Stimulated activated CD4-positive, alpha-beta T cell treated with anti-CD3 and anti-CD28 coated beads, Interleukin-4, amount 100 ng/mL, for 24 hours (primary cell): ENCODE measurements at places on chromosomes 3 and 15.

GRCh38 chr15:99732751-99733267, 428 bp downstream of the LYSMD4 start:
- peak; percentile 10 for DNase-seq

DNA sequence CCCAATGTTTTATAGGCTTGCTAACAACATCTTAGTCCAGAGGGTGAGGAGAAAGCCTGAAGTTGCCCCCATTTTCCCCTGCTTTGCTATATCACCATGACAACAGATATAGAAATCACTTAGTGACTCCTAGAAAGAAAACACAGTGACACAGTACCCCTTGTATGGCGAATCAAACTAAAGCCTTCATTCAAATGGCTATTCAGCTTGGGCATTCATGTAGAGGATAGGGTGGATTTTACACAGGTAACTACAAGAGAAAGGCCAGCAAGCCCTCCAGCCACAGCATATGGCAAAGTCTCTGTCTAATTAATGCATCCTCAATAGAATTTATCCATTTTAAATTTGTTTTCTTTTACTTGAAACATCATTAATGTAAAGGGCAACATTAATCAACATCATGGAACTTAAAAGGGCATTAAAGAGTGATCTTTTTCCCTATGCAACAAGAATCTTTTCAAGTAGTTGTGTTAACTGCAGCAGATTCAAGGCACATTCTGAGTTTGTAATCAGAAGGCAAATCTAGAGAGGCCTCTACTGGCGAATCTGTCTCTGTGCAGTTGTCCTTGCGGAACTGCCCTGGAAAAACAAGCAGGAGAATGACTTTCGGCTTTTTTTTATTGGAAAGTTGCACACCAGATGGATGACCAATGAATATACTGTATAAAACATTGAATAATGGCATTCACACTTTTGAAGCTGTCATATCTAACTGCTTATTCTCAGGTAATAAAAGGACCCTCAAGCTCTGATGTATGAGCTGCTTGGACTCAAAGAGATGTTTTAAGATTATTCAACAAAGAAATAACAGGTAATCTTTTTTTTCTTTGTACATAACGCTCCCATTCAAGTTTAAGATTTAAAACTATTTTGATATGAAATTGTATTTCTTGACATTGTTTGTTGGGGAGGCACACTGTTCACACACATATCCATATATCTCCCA, 621.7 kb upstream of the AGTR1 start:
- no peak for DNase-seq

DNA sequence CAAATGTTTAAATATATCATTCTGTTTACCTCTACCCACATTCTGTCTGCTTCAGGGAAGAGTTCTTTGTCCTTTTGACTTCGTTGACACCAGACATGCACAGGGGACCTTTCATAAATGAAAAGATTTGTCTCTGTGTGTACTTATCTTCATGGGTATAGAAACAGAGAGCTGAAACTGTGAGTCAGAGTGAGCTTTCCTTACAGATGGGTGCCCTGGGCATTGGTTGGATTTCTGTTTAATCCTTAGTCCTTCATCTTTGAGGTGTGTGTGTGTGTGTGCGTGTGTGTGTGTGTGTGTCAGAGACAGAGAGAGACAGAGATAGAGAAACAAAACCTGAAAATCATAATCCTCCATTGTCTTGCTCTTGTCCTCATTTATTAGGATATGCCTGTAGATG, 517.4 kb downstream of the TUSC7 start:
- DNase-seq = no peak

DNA sequence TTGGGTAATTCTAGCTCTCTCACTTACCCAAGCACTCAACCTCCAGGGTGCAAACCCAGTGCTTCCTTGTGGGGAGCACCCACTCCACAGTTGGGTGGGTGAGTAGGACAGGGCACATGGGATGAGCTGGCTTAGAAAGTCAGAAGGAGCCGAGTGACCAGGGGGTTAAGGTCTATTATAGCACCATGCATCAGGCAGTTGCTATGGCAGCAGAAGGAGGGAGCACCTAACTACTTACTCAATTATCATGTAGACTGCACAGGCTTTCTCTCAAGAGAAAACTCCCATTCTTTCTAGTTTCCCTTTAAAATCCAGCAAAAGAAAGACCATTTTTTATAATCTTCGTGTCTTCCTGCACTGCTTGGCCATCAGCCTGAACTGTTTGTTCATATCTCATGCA, 163.0 kb downstream of the OCA2 start:
- no peak for DNase-seq

DNA sequence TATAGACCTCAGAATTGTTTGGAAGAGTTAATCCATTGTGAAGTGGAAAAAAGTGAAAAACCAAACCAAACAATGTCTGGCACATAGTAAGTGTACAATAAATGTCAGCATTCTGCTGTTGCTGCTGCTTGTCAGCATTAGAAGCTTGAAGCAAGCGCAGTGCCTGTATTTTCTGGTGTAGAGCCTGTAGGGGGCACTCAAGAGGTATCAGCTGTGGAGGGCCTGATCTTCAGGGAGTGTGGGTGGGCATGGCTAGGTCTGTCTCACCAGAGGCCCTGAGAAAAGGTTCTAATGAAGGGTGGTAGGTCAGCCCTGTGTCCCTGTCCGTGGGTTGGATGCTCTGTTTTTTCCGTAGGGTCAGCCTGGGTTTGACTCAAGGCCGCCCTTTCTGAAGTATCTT, 3.6 kb downstream of the ADAMTSL3 start:
- DNase-seq = no peak

DNA sequence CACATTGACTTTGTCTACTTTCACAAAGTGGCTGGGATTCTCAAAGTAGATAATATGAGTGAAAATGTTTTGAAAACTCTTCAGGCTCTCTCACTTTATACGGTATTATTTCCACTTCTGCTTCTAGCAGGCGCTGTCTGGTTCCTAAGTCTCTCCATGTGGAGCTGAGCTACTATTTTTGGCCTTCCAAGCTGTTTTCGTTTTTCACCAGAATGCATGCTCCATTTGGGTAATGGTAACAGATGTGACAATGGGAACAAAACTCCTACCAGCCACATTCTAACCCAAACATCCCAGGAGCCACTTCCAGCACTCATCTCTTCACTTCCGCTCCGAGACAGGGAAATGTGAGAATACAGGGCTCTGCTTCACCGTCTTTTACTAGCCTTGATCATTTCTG, 586.7 kb downstream of the NTRK3 start:
- DNase-seq = no peak

DNA sequence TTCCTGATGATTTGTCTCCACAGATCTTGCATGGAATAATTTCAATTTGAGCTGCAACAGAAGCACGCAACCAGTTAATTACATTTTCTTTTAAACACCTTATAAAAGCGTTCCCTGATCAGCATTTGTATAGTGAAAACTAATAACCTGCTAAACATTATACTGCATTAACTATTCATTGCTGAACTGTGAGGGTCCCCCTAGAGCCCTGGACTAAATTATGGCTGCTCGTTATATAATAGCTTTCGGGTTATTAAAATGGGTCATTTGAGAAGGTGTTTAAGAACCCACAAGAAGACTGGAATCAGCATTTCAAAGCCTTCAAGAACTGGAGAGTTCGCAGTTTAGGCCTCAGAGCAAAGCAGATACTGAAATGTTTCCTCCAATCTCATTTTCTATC, 52.9 kb upstream of the ICE2 start:
- DNase-seq = no peak

DNA sequence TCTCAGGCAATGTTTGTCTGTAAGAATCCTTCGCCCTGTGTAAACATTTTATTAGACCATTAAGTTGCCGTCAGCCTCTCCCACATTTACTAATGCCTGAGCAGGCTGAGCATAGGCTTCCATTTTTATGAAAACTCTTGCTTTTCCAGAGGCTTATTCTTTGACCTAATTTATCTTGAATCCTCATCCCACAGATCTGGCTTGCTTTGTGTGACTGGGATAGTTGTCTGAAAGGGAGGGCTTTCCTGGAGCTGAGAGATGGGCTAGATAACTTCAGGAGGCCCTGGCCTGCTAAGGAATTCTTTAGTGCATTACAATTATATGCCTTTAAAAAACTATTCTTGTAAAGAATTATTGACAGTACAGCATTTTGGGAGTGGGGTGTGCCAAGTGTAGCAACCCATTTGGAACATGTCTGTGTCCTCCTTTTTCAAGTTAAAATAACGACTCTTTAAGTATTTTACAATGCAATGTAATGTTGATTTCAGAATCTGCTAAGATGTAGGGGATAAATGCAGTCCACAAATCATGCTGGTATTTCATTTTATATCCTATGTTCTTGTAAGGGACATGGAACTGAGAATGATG, 52.4 kb downstream of the EEFSEC start:
- no peak for DNase-seq

DNA sequence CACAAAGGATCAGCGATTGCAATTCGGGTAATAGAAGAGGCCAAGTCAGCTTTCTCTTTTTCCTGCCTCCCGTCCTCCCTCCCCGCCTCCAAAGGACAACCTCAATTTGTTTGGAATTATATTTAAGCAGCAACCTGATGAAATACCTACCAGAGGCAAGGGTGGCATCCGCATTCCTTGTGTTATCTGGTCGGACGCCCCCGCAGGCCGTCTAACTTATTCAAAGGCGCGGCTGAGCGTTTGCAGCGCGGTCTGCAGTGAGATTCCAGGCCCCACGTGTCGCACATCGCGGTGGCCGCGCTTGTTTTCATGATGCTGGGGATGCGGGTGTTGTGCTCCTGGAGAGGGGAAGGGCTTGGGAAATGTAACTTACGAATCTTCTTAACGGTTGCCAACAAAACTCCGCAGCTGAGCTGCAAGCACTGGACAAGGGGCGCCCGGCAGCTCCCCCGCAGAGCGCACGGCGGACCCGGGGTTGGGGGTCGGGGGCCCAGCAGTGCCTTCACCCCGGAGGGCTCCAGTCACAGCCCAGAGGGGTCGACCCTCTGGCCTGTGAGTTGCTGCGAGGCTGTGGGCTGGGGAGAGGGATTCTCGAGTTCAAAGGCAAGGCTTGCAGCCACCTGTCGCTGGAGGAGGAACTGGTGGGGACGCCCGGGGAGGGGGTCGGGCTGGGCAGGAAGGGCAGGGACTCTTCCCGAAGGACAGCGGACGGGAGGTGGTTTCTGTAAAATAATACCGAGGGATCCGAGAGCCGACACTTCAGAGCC, 20.5 kb upstream of the RGMA start:
- no peak for DNase-seq

GRCh38 chr3:139561255-139561817, 21.8 kb upstream of the RBP1 start:
- no peak for DNase-seq

DNA sequence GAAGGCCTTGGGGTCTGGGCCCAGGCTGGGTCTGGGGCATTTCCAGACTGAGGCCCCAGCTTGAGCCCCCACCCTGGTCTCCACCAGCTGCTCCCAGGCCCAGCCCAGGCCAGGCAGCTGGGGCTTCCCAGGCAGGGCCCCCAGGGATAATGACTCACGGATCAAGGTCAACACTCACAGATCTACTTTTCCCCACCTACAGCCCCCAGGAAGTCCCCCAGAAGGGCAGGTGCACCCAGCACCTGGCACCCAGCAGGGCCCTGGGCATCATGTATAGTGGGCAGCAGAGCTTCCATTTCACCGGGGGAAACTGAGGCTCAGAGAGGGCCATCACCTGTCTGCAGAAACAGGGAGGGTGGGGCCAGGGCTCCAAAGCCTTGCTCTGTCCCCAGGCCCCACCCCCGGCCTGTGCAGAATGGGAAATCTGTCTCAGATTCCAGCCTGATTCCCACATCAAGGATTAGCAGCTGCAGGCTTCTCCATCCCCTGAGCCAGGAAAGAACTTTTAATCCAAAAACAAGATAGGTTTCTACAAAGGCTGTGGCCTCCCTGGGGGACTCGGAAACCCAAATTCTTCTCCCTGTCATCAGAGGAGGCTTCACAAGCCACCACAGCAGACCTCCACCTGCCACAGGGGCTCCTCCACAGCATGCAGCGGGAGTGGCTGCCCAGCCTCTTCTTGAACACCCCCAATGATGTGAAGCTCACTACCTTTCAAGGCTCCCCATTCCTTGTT, 49.8 kb downstream of the IQSEC1 start:
- no peak for DNase-seq
